ENCODE measurements at places on chromosomes 11 and 22.
A peak's percentile ranks its signal among the peaks of the same experiment; 100 is the strongest.

DNA sequence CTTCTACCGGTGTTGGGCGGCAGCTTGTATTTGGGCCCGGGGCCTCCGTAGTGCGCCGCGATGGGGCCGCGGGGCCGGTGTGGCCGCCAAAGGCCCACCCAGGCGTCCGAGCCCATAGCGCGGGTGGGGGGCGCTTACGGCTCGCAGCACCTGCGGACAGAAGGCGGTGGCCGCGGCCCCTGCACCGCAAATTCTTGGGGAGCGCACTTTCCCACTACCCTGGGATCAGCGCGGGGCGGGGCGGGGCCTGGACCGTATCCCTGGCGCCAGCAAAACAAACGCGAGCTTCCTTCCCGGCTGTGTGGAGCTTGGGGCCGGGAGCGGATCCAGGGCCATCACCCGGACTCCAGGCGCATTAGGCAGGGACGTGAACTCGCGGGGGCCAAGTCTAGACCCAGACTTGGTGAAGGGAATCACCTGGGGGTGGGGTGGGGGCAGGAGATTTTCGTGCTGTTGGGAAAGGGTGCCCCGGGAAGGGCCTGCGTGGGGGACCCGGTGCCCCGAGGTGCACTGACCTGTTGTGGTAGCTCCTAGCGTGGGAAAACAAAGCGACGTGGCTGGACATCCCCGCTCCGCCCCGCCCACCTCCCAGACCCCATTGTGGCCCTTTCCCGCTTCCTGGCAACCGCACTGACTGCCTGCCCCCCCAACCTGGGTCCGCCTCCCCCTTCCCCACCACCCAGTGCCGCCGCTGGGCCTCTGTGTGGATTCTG, 2.3 kb upstream of the TYMP start:
- no peak for DNase-seq

DNA sequence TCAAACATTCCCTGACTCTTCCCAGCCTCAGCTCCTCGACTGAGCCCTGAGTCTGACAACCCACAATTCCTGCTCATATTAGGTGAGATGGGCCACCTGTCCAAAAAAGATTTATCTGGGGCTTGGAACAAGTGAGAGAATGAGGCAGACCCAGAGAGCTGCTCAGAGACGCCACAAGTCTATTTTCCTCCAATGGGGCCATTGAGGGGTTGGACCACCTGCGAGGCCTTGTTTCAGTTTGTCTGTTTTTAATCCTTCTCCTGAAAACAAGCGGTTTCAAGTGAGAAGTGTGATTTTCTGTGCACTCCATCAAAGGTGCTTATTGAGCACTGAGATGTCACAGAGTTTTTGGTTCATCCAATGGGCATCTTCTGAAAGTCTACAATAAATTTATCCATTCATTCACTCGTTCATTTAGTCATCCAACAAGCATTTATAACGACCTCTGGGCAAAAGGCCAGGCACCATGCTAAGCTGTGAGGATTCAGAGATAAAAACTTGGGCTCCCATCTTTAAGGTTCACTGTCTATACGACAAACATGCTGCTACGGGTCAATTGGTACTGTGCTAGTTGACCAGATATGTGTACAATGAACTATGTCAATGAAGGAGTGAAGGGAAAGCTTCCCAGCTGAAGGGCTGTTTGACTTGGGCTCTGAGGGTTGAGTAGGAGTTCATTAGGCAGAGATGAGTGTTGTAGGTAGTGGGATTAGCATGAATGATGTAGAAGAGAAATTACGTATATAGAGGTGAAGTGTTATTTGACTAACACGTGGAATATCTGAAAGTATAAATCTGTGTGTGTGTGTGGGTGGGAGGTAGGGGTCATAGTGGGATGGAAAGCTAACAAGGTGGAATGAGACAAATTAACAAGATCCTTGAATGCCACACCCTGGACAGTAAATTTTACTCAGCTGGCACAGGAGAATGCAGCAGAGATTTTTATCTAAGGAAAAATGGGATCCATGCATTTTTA, 168.9 kb downstream of the MIAT start:
- no peak for DNase-seq

GRCh38 chr11:96168623-96169022, 174.4 kb downstream of the MAML2 start:
- DNase-seq: no peak

DNA sequence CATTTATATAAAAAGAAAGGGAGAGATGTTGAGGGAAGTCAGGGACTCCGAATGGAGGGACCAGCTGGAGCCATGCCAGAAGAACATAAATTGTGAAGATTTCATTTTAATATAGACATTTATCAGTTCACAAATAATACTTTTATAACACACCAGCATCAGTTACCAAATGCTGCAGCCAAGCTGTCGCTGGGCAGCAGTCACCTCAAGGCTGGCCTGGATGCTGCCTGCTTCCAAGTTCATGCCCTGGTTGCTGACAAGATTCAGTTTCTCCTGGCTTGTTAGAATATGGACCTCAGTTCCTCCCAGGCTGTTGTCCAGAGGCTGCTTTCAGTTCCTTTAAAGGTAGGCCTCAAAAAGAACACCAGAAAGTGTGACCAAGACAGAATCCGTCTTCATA, 30.8 kb upstream of the ALDH3B2 start:
- no peak for DNase-seq

DNA sequence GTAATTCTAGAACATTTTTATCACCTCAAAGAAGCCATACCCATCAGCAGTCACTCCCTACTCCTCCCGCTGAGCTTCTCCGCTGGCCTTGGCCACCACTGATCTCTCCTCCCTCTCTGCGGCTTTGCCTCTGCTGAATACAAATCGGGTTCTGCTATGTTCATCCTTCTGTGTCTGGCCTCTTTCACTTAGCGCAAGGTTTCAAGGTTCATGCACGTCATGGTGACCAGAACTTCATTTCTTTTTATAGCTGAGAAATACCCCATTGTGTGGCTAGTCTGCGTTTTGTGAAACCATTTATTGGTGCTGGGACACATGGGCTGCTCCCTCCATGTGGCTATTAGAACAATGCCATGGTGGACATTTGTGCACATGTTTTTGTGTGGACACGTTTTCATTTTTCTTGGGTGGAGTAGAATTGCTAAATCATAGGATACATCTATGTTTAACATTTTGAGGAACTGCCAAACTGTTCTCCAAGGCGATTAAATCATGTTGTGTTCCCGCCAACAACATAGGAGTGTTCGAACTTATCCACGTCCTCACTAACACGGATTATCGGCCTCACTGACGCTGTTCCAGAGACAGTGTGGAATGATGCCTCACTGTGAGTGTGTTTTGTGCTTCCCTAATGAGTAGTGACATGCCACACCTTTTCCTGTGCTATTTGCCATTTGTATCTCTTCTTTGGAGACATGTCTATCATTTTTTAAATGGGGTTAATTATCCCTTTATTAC, 24.2 kb upstream of the KRTAP5-6 start:
- DNase-seq: no peak

GRCh38 chr11:102316346-102316904, 859 bp upstream of the BIRC3 start:
- no peak for DNase-seq

DNA sequence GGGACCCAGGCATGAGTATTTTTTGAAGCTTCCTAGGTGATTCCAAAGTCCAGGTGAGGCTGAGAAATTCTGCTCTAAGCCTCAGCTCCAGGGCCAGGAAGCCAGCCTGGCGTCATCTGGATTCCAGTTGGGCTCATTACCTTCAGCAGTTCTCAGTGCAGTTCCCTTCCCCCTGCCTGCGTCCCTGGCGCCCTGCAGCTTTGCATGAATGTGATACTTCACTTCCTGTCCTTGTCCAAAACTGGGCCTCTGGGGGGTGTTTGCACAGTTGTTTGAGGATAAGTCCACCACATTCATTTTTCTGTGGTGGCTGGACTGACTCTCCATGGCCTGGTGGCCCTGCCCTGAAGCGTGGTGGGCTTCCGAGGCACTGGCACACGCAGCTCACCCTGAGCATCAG, 98.1 kb downstream of the TENM4 start:
- no peak for DNase-seq

GRCh38 chr11:135033540-135033939, 621.5 kb upstream of the B3GAT1 start:
- no peak for DNase-seq

DNA sequence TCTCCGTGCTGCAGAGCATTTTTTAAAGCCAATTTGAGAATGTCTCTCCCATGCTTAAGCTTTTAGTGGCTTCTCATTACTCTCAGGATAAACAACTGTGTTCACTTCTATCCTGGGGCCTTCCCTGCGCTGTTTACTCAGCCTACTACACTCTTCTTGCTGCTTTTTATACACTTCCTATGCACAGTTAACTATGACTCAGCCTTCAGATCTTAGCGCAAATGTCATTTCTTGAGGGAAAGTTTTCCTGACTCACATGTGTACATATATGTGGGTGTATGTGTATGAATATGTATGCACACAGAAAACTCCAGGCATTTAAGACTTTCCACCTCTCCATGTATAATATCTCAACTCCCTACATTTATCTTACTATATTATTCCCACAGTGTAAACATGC, 9.8 kb downstream of the THAP12 start:
- no peak for DNase-seq

DNA sequence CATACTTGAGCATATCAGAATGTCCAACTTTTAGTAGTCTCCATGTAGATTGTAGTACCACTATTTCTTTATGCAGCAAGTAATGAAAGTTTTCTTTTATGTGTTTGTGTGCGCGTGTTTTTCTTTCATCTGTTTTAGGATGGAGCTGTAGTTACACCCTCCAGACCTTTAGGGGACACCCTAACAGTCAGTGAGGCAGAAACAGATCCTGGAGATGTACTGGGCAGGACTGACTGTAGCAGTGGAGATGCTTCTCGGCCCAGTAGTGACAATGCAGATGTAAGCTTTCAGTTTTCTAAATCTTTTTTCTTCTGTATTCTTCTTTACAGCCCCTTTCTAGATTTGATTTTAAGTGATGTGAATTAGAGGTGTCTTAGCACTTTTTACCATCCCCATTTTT, 79.9 kb upstream of the GRIK4 start:
- DNase-seq: no peak

DNA sequence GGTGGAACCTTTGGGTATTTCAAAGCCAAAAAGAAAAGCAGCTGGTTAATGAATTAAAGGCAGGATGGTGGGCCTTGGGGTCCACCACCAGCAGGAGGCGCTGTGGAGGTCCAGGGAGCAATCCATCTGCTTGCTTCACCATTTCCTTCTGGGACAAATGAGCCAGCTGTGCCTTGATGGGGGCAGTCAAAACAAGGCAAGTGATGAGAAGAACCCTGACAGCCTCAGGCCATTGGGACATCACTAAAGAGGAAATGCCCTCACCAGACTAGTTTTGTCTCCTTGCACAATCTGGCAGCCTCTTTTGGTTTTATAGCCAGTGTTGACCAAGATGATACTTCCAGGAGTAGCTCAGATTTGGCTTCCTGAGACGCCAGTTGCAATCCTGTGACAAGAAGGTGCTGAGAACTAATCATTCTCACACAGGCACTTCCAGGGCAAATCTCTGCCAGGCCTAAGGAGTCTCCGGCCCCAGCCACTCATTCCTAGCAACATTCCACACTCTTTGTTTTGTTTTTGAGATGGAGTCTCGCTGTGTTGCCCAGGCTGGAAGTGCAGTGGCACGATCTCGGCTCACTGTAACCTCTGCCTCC, 38.2 kb upstream of the WEE1 start:
- DNase-seq: peak; percentile 83

- no peak for DNase-seq
These were observed 14.2 kb downstream of the PPME1 start for GRCh38 chr11:74185285-74185684.

- no peak for DNase-seq
These were observed 527.5 kb downstream of the CNTN5 start for GRCh38 chr11:99548264-99548663.

GRCh38 chr11:59573216-59573615, 42.4 kb downstream of the OSBP start:
- no peak for DNase-seq

DNA sequence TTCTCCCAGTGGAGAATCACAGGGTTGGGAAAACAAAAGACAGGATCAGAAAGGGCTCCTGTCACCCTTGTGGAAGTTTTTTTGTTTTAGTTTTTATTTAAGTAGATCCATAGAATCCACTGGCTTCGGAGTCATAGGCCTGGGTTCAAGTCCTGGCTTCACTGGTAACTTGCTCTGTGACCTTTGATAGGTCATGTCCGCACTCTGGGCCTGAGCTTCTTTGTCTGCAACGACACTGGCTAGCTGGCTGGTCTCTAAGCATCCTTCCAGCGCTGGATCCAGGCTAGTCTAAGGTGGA, 1.4 kb downstream of the ZFTA start:
- DNase-seq: no peak

DNA sequence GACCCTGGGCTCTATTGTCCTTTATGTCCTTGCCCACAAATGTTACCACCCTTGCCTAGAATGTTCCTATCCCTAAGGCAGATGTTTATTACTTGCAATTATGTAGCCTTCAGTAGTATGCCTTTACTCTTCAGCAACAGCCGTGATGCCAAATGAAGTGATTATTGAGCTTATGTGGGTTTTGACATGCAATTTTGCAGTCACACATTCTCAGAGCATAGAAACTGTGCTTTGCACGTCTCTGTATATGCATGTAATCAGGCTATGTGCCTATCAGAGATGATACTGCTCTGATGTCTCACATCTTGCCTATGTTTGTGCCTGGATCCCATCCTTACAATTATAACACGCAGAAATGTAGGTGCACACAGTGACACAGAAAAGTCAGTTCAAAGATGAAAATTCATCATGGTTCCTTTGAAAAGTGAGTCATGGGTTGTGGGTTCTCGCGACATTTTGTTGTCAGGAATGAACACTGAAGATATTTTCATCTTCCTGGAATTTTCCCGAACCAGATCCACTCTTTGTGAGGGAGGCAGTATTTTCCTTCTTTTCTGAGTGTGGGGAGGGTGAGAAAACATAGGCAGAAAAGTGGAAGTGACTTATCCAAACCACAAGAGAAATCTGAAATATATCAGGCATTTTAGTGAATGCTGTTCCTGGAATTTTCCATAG, 81.1 kb downstream of the BMAL1 start:
- DNase-seq: no peak

DNA sequence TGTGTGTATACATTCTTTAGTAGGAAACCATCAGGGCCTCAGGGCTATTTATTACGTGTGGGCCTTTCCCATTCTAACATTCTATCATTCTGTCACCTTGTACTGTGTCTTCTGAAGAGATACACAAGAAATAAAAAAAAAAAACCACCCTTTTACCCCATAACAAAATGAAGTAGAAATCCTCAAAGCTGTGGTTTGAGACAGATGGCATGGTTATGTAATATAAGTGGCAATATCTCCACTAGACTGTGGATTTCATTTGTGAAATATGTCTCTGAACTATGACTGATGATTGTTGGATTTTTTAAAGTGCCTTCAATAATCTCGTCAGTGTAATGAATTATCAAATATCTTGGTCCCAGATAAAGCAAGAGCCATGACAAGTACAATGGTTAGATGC, 150.0 kb upstream of the BLID start:
- no peak for DNase-seq

DNA sequence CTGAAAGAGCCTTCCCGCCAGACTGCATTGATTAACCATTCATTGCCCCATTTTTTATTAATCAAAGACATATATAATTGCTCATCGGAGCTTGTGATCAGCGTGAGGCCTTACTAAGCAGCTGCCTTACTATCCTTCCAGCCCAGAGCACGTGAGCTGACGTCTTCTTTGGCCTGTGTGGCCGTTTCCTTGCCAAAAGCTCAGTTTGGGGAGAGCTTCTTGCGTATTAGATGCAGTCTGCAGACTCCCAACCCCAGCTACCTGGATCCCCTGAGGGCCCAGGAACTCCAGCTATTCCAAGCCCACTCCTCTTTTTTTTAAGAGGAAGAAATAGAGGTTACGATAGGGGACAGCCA, 784 bp upstream of the SLC43A3 start:
- DNase-seq: no peak

- DNase-seq: no peak
These were observed 22.9 kb upstream of the A4GALT start for GRCh38 chr22:42743501-42743991.

GRCh38 chr11:124656774-124657630, 16.5 kb downstream of the SIAE start:
- no peak for DNase-seq

Data from activated CD8-positive, alpha-beta memory T cell treated with anti-CD3 and anti-CD28 coated beads, Interleukin-2, amount 50 U/mL, for 4 hours (primary cell).